NCI-H1930 (cell line): ENCODE measurements at places on chromosomes 4 and X.

GRCh38 chr4:121154103-121154515 lies 10.0 kb downstream of the TNIP3 start:
- DNase-seq: no peak

DNA sequence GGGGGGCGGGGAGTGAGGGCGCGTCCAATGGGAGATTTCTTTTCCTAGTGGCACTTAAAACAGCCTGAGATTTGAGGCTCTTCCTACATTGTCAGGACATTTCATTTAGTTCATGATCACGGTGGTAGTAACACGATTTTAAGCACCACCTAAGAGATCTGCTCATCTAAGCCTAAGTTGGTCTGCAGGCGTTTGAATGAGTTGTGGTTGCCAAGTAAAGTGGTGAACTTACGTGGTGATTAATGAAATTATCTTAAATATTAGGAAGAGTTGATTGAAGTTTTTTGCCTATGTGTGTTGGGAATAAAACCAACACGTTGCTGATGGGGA lies 1.1 kb downstream of the HTT start:
- DNase-seq: no peak

DNA sequence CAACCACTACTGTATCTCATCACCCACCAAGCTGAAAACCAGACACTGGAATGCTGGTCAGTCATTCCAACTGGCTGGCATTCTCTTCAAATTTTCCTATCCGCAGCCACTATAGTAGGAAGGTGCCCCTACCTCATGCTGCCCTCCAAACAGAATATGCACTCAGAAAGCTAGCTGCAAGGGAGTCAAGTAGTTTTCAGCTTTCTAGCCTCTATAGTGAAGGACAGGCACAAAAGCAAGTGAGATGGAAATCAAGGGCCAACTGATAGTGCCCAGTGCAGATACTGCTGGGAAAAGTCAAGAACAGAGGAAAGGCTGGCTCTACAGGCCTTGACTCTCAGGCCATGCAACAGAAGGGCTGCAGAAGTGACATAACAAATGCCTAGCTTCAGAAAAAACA lies 47.2 kb downstream of the BCOR start:
- no peak for DNase-seq

DNA sequence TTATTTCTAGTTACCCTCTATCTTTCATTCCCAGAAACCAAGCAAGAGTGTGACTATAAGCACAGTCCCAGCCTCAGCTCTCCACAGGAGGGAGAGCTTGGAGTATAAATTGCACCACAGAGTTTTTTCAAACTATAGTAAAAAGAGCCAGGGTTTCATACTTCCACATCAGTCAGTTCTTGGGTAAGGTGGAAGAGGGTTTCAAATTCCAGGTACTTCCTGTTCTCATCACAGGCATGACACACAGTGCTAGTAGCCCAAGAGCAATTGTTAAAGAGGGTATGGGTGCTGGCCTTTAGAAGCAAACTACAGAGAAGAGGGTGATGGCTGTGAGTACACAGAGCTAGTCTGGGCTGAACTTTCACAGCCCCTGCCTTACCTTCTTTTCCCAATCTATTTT lies 5.7 kb upstream of the IL1RAPL1 start:
- no peak for DNase-seq

DNA sequence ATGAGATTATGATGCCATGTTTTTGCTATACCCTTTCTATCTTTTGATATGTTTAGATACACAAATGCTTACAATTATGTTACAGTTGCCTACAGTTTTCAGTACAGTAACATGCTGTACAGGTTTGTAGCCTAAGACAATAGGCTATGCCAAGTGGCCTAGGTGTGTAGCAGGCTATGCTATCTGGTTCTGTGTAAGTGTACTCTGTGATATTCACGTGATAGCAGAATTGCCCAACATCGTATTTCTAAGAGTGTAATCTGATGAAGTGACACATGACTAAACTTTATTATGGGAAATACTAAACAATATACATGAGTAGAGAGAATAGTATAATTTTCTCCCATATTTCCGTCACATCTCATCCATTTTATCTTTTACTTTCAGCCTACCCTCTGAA lies 97.0 kb downstream of the CLDN22 start:
- no peak for DNase-seq
